ENCODE measurements at places on chromosomes 5 and 9.

GRCh38 chr5:177423671-177424070 is 2.8 kb upstream of the GRK6 start:
- no peak for DNase-seq

DNA sequence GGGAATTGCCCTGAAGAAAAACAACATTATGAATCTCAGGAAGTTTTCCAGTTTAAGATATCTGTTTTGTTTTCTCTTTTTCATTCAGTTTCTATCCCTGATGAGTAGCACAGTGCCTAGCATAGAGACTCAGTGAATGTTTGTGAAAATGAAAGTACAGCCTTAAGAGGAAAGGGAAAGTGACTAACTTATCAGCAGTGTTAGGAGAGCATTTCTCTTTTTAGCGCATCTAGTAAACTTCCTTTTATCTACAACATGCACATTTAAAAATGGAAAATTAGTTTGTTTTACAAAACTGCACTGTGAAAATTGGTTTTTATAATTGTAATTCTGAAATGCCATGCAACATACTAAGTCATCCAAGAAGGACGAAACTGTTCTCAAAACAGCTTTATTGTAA is 110.8 kb downstream of the SMARCA2 start:
- DNase-seq = no peak

GRCh38 chr9:134871697-134872340 is 8.8 kb upstream of the FCN2 start:
- DNase-seq = peak; percentile 25

DNA sequence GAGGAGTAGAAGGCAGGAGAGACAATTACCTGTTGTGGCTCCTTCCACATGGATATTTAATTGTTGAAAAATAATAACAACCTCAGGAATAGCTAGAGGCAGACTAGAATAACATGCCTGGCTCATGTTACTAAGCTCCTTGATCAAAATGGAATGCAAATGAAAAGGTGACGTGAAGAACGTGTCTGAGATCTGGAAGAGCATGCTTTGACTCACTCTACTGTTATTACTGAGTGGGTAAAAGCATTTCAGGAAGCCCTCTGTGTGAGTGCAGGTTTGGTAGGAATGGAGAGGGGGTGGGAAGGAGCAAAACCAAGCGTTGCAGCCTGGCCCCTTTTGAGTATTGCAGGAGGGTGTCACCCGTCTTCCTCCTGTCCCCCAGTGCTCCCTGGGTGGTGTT is 84.8 kb downstream of the EQTN start:
- DNase-seq = no peak

- no peak for DNase-seq
Observed at GRCh38 chr5:125451622-125452021, 705.2 kb upstream of the ZNF608 start.

GRCh38 chr5:57360871-57361270 is 121.7 kb downstream of the ACTBL2 start:
- DNase-seq = no peak

DNA sequence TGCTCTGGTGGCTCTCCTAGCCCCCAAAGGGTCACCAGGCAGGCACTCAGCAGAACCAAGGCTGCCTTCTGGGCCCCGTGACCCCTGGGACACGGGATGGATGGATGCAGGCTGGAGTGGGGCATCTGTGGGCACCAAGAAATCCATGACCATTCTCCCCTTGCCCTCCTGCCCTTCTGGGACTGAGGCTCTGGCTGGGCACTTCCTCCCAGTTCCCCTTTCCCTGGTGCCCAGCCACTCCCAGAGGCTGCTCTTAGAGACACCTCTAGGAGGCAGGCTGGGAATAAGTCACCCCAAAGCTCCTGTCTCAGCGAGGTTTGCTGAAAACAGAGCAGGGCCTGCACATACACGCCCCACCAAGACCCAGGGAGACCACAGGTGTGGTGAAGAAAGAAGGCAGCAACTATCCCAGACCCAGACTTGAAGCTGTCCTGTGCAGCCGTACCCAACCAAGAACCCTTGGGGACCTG is 943 bp downstream of the STING1 start:
- peak; percentile 32 for DNase-seq

DNA sequence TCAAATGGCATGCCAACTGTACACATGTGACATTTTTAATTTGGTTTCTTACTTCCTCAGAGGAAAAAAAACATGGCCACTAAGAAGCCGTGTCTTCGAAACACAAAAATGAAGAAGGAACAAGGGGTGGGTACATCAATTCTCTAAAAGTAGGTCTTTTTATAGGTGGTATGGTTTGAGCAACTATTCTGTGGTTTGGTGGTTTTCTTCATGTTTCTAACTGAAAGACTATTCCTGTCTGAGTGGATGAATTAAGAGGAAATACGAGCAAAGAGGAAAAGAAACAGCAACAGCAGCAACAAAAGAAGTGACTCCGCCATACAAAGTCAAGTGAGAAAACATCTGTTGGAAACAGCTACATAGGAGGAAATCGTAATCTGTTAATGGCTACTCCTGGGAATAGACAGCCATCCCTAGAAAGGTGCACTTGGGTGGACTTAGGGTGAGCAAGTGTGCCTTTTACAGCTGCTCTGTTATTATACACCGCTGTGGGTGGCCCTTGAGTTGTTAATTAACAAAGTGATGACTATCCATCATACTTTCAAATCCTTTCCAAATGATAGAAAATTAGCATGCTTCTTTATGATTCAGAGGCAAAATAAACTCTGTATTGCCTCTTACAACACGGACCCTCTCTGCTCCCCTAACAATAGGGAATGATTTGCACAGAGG is 575.8 kb downstream of the TLE1 start:
- DNase-seq = no peak

GRCh38 chr9:99870126-99870525 is 36.3 kb upstream of the STX17 start:
- peak; percentile 60 for DNase-seq

Measured in fibroblast of skin of scalp (primary cell).